Central memory CD8-positive, alpha-beta T cell (primary cell): ENCODE measurements at places on chromosomes 12 and 14.

- no peak overlapping the region for H3K4me3 ChIP-seq
- H3K27ac ChIP-seq = no peak overlapping the region
- no peak for DNase-seq
- H3K36me3 ChIP-seq = no peaks in the 10 kb centered on the region
- no peaks in the 10 kb centered on the region for H3K27me3 ChIP-seq
Measured at GRCh38 chr12:121085069-121085468, 46.0 kb upstream of the OASL start.

DNA sequence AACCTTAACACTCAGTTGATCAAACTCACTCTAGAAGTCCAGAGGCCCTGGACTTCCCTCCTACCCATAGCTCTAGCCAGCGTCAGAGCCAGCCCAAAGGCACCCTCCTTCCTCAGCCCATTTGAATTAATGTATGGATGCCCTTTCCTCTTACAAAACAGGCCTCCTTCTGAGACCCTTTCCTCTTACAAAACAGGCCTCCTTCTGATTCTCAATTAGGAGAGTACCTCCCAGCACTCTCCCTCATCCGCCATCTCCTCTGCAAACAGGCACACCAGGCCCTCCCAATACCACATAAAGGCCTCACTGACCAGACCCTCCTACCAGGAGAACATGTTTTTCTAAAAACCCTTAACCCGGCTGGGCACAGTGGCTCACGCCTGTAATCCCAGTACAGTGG lies 65.7 kb downstream of the MOK start:
- H3K27ac ChIP-seq = no peak overlapping the region
- H3K36me3 ChIP-seq = no peaks in the 10 kb centered on the region
- no peaks in the 10 kb centered on the region for H3K4me1 ChIP-seq
- DNase-seq = no peak
- H3K27me3 ChIP-seq = no peaks in the 10 kb centered on the region

DNA sequence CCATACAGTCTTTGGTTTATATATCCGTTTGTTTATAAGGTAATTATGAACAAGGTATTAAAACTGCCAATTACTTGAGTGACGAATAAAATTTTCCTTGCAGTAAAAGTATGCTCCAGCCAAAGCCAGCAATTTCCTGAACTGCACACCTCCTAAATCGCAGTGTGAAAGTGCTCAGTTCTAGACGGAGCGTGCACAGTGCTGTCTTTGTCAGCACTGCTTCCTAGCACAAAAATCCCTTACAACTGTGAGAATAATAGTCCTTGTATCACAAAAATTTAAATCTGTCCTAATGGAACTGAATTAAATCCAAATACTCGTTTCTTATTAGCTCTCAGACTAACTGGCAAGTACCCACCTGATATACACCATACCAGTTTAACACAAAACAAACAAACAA lies 26.3 kb downstream of the LRIG3 start:
- H3K4me1 ChIP-seq = no peaks in the 10 kb centered on the region
- no peaks in the 10 kb centered on the region for H3K27me3 ChIP-seq

GRCh38 chr12:101361455-101361854 lies 46.1 kb downstream of the ARL1 start:
- no peaks in the 10 kb centered on the region for H3K4me1 ChIP-seq
- H3K36me3 ChIP-seq = peaks cover 44% of the 10 kb centered on the region
- no peak for DNase-seq
- no peak overlapping the region for H3K27ac ChIP-seq

- peaks cover 81% of the 10 kb centered on the region for H3K4me1 ChIP-seq
- peaks cover 52% of the 10 kb centered on the region for H3K36me3 ChIP-seq
- H3K4me3 ChIP-seq = peak within 1 kb of the TSS; percentile 99
- peak within 1 kb of the TSS; percentile 99 for H3K27ac ChIP-seq
Measured at GRCh38 chr12:55930771-55931316, at the start of gene DGKA. TSS of gene DGKA (plus strand) at chr12:55931162. CDS start at chr12:55936504, 5,342 bp downstream.

GRCh38 chr12:29614694-29615325 lies 117.3 kb upstream of the OVCH1 start:
- no peak overlapping the region for H3K27ac ChIP-seq
- no peaks in the 10 kb centered on the region for H3K4me1 ChIP-seq
- no peaks in the 10 kb centered on the region for H3K36me3 ChIP-seq
- no peak for DNase-seq
